Stimulated activated naive CD4-positive, alpha-beta T cell (primary cell): ENCODE measurements at places on chromosomes 7 and 10.

DNA sequence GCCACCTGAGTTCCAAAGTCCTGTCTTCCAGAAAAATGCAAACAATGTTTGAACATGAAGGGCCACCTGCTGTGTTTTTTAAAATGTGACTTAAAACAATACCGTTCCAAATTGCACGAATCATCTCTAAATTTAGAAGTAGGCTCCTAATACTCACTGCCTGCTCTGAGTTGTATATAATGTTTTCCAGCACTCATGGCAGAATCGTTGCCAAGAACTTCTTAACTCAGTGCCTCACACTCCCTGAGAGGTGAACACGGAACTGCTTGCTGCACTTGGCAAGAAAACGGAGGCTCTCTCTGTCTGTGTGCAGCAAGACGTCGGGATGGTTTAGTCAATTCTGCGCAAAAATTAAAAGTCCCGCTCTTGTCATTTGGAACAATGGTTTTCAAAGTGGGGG, 757.3 kb upstream of the AUTS2 start:
- DNase-seq, result no peak

GRCh38 chr10:69474742-69475432, 23.6 kb downstream of the TSPAN15 start:
- DNase-seq, result no peak

DNA sequence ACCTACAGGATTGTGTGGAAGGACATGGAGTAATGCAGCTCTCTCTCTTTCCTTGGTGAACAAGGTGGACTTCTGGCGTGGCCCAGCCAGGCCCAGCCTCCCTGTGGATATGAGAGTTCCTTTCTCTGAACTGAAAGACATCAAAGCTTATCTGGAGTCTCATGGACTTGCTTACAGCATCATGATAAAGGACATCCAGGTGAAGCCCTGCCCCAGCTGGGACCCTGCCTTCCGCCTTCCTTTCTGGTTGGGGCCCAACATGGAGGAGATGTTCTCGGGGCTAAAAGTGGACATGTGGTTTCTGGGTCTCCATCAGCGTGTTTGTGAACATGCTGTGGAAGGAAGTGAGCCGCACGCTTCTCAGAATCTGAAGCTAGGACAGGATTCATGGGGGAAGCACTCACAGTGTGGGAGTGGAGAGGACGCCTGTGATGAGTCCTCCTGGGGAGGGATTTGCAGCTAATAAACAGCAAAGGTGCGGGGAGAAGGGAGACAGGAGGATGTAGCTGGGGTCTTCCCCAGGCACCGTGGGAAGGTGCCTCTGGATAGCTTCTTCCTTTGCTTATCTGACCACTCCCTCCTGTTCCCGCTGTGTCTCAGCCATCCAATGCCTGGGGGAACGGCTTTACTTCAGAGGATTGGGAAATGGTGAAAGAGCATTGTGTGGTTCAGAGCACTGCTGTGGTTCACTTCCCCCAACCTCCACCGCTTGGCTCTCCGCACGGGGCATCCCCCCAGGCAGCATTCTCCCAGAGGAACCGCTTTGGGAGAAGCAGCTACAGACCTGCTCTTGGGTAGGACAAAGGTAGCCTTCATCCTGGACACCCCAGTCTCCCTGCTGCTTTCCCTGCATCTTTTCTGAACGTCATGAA, 5.5 kb downstream of the CPA5 start:
- no peak for DNase-seq

GRCh38 chr7:128862571-128863432, at the start of gene ATP6V1F:
Gene ATP6V1F (plus strand): TSS chr7:128862856. CDS start chr7:128862905, 49 bp downstream.
- peak; percentile 97 for DNase-seq

- no peak for DNase-seq
Measured at GRCh38 chr7:665736-666453, 60.6 kb upstream of the DNAAF5 start.

- no peak for DNase-seq
Measured at GRCh38 chr7:136953386-136953785, 84.9 kb downstream of the CHRM2 start.

- no peak for DNase-seq
Measured at GRCh38 chr10:87973635-87974034, 110.2 kb downstream of the PTEN start.

GRCh38 chr10:72322280-72323058, 32.2 kb downstream of the DNAJB12 start:
- no peak for DNase-seq

GRCh38 chr7:83060218-83060617, 102.5 kb downstream of the PCLO start:
- DNase-seq, result no peak
